ENCODE measurements at places on chromosomes 4 and X.

- no peak for DNase-seq
These were observed 96.9 kb downstream of the CHRDL1 start for GRCh38 chrX:110698696-110699095.

- no peak for DNase-seq
These were observed 96.7 kb upstream of the CBR4 start for GRCh38 chr4:169106696-169107229.

DNA sequence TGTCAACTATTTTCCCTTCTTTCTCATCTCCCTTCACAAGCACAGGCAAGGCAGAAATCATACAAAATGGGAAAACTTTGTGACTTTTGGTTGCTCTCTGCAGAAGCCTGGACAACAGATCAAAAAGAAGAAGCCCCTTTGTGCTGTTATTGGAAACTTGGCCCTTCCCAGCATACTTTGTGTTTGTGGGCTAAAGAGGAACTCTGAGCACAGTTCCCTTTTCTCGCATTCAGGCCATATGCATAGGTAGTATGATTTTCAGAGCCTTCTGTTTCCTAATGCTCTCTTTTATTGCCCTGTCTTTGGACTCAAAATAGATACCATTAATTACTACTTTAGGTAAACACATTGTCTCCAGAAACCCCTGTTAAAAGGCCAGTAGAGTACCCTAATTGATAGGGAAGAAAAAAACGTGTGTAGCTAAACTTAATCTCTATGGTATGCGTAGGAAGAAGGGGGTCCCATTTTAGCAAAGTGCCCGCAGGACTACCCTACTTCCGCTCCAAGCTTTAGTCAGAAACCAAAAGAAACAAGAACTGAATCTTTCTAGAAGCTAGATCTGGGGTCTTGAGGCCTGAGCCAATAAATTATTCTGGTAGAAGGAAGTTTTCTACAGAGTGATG lies 26.6 kb downstream of the VSIG4 start:
- DNase-seq: no peak

GRCh38 chr4:114019276-114019968 lies 40.0 kb upstream of the ARSJ start:
- no peak for DNase-seq

DNA sequence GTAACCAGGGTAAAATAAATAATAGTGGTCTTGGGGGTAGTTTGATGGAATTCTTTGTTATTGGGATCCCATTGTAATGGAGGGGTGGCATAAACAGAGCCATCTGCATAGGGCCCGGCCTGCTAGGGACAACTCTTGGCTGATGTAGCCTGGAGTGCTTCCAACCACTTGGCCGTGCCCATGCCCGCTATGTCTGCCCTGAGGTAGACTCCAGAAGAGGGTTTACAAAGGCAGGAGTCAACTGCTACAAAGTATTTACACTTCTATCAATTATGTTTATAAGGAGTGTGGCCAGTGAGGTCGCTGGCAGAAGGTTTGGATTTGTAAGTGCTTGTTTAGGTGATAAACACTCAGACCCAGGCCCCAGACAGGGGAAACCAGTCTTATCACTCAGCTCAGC lies 8.1 kb downstream of the RASL11B start:
- no peak for DNase-seq

DNA sequence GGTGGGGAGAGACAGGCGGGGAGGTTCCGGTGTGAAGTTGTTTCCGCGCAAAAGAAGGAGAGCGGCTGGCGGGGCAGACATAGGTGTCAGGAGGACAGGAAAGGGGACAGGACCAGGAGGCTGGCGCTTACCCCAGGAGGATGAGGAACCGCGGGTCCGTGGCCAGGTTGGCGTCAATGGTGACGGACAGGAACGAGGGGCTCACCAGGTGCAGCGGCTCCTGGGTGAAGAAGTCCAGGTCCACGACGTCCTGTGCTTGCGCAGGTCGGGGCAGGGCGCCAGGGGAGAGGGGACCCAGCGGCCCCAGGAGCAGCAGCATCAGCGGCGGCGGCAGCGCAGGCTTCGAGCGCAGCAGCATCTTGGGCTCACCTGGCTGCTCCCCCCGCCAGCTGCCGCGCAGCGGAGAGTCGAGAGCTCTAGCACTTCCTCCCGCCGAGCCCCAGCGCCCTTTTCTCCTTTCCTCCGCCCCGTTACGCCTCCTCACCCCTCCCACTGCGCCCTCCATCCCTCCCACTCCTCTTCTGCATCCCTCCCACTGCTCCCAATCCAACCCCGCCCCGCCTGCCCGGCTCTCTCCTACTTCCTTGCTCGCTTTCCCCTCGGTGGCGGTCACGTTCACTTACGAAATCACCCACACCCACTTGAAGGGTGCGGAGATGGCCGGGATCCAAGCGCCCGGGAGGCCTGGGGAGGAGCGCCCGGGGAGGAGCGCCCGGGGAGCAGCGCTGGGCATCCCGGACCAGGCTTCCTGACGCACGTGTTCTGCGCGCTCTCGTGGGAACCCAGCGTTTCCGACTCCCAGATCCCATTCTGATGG lies at the start of gene HPSE:
TSS of gene HPSE (minus strand) at position 424 of the 817 bp plus-strand sequence. CDS start at position 358, 66 bp downstream.
- DNase-seq: peak; percentile 13

- DNase-seq: no peak
These were observed 139.0 kb downstream of the DCK start for GRCh38 chr4:71132486-71132885.

- DNase-seq: no peak
These were observed 36.6 kb upstream of the HPSE start for GRCh38 chr4:83371235-83371634.

DNA sequence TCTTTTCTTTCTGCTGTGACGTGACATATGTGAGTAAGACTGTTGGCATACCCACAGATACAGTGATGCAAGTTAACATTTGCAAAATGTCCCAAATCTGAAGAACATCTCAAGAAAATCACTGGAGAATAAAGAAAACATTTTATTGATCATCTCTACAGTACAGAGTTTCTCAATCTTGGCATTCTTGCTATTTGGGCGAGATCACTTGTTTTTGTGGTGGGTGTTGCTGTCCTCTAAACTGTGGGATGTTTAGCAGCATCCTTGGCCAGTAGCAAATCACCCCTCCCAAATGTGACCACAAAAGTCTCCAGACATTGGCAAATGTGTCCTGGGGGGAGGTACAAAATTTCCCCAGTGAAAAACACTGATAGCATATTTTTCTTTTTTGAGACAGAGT lies 28.8 kb downstream of the AMELX start:
- no peak for DNase-seq
